Activated T-helper 1 cell treated with Interleukin-2 at 50 U/mL for 16 hours (primary cell): ENCODE measurements at places on chromosomes 7 and 10.
A peak's percentile ranks its signal among the peaks of the same experiment; 100 is the strongest.

GRCh38 chr7:593324-594115, 73.9 kb upstream of the PDGFA start:
- no peak for DNase-seq

- DNase-seq = no peak
These were observed 827.6 kb upstream of the AUTS2 start for GRCh38 chr7:68770649-68771048.

DNA sequence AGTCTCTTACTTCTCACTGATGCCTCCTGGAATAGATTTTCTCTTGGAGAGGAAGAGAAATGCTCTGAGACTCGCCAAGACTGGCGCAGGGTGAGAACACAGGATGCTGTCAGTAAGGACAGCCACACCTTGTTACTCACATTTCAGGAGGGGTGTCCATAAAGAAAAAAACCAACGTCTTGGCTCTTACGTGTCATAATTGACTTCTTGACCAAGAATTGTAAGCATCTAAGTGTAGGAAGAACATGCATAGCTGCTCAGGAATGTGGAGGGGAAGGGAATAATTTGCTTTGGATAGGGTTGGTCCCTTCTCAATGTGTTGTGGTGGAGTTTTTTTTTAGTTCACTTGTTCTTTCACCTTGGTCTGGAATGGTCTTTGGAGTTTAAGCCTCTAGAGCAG, 43.8 kb upstream of the ZNF438 start:
- DNase-seq = no peak

GRCh38 chr10:70137927-70138883, 5.6 kb upstream of the AIFM2 start:
- DNase-seq = no peak

DNA sequence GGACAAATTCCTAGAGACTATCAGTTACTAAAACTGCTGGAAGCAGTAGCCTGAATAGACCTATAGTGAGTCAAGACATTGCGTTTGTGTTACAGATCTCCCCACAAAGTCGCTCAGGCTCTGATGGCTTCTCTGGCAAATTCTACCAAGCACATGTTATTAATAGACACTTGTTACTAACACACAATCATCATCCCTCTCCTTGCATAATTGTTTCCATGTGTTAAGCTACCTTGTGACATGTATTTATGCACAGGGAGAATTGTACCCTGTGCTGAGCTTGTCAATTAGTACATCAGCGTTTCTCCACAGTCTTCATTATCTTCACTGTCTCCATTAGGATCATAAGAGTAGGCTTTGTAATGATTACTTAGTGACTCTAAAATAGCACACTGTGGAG, 31.2 kb downstream of the DYNC2I1 start:
- no peak for DNase-seq

GRCh38 chr10:15118615-15119014, 21.5 kb downstream of the RPP38 start:
- DNase-seq = no peak

GRCh38 chr7:108203537-108203936, 73.4 kb upstream of the LAMB4 start:
- no peak for DNase-seq

DNA sequence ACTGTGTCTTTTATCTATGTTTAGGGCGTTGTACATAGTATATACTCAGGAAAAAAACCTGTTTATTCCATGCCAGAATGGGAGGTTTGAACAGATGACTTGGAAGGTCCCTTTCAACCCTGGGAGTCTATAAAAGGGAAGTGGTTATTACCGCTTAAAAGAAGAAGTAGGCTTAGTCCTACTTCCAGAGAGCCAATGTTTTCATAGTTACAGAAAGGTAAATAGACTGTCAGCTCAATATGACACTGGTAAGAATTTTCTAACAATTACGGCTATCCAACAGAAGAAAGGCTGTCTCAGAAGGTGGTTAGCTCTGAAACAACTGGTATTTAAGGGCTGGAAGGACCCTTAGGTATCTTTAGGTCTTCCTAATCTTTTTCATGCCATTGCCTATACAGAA, 1.1 kb upstream of the TFAM start:
- DNase-seq = no peak

- DNase-seq = no peak
These were observed 119.3 kb downstream of the FAM53B start for GRCh38 chr10:124624895-124625294.

DNA sequence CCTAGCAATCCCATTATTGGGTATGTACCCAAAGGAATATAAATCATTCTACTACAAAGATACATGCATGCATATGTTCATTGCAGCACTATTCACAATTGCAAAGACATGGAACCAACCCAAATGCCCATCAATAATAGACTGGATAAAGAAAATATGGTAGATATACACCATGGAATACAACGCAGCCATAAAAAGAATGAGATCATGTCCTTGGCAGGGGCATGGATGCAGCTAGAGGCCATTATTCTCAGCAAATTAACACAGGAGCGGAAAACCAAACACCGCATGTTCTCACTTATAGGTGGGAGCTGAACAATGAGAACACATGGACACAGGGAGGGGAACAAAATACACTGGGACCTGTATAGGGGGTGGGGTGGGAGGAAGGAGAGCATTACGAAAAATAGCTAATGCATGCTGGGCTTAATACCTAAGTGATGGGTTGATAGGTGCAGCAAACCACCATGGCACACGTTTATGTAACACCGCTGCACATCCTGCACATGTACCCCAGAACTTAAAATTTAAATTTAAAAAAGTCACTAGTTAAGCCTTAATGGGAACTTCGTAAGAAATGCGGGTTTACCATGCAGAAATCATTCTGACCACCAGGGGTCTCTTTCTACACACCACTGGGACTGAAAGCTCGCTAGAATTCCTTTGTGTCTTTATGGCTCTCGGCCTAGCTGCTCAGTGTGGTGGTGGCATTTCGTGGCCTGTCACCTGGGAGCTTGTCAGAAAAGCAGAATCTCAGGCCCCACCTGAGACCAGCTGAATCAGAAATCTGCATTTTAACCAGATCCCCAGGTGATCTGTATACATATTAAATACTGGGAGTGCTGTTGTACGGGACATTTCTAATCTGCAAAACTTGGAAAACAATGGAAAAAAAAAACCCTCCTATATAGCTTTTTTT, 9.5 kb downstream of the ANKRD1 start:
- peak; percentile 4 for DNase-seq

DNA sequence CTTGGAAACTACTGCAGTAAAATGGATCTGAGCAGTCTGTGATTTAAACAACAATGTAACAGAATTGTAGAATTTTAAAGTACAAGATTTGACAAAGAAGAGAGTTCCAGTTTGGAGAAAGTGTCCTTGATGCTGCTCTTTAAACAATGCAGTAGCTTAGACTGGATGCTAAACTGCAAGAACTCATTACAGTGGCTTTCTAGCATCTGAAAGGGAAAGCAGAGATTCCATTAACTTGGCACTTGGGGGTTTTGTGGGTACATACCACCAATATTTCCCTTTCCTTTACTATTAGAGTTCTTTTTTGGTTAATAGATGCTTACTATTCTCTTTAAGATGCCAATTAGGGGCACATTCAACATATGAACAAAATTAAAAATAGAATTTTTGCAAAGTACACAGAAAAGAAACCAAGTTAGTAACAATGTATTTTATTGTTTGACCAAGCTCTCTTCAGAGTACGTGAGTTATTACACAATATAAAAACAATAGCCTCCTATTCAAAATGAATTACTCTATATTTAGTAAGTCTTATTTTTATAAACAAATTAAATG, 11.9 kb downstream of the PSTK start:
- no peak for DNase-seq

DNA sequence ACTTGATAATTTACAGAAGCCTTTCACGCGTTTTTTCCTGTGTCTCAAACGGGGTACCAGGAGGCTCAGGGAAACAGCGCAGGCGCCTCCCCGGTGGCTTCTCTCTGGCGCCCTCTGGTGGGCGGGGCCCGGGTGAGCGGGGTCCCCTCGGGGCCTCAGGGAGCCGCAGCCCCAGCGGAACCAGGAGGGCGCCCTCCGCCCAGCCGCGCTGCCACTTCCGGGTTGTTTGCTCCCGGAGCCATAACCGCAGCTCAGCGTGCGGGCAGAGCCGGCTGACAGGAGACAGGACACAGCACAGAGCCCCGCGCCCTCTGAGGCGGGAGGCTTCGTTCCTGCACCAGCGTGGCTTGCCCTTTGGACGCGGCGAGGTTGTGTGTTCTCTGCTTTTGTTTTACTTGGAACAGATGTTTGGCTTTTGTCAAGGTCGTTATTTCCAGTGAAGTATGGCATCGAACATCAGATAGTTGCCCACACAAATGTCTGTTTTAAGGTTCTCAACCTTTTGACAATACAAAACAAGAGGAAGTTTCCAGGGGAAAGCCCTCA, 6.9 kb upstream of the CYP2E1 start:
- peak; percentile 81 for DNase-seq

DNA sequence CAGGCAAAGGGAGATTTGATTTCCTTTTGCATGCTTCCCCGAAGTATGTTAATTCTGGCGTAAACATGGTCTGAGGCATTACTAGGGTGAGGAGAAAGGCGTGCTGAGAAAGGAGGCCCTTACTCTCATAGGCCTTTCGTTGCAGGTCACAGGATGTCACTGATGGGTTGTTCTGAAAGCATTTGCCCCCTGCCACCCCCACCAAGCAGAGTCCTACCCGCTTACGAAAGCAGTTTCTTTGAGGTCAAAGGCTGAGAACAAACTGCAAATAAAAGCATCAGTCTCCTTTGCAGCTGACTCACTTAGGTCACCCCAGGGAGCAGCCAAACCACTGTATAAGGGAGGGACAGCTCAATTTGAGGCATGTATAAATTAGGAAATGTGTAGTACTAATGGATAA, 57.1 kb downstream of the BPGM start:
- DNase-seq = no peak

DNA sequence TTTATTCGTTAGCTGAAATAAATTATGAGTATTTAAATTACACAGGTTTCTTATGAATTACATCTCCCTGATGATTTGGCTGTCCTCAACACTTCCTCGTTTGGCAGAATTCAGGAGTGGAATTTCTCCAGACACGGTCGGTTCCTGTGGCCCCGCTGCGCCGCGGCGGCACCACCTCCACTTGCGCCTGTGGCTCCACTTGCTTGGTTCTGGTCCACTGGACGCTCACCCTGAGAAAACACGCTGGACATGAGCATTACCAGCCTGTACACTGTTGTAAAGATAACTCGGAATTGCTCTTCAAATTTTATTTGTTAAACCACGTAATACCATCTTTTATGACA, 85.3 kb downstream of the ZNF33B start:
- DNase-seq = no peak

GRCh38 chr7:120460949-120461348, 188.0 kb downstream of the KCND2 start:
- DNase-seq = no peak

DNA sequence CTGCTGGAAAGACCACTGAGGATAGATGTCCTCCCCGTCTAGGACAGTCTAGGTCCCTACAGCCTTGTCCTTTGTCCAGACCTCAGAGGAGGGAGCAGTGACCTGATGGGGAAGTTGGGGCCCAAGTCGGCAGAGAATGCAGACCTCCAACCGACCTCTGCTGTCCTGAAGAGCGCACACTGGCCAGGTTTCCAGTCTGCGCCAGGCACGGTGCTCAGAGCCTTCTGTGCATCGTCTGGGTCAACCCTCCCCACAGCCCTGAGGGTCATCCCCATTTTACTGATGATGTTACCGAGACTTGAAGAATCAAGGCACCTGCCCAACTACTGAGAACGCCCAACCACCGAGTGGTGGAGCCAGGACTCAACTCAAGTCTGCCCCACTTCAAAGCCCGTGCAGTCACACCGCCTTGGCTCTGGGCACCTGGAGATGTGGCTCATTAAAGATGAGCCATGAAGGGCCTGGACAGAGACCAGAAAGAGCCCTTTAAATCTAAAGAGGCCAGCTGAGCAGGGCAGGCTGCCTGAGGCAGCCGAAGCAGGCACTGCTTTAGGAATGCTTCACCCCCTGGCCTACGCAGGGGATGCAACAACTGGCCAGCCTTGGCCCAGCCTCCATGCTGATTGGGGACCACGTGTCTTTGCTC, 4.4 kb downstream of the ITPRIP start:
- no peak for DNase-seq

DNA sequence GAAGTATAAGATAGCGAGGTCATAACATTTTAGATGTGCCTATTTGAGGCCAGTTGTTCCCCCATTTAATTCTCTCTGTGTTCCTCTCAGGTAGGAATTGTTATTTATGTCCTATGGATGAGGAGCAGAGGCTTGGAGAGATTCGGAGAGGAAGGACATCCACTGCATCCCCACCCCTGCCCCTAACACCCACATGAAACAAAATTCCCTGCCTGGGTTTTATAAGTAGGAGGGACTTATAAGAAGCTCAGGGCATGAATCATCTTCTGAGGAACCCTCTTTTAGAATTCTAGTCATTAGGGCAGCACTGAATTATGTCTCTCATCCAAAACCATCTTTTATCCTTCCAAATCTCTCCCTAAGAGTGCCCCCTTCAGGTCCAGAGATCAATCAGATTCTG, 5.0 kb downstream of the CHAT start:
- no peak for DNase-seq

GRCh38 chr7:2886391-2886790, 42.3 kb upstream of the GNA12 start:
- no peak for DNase-seq

DNA sequence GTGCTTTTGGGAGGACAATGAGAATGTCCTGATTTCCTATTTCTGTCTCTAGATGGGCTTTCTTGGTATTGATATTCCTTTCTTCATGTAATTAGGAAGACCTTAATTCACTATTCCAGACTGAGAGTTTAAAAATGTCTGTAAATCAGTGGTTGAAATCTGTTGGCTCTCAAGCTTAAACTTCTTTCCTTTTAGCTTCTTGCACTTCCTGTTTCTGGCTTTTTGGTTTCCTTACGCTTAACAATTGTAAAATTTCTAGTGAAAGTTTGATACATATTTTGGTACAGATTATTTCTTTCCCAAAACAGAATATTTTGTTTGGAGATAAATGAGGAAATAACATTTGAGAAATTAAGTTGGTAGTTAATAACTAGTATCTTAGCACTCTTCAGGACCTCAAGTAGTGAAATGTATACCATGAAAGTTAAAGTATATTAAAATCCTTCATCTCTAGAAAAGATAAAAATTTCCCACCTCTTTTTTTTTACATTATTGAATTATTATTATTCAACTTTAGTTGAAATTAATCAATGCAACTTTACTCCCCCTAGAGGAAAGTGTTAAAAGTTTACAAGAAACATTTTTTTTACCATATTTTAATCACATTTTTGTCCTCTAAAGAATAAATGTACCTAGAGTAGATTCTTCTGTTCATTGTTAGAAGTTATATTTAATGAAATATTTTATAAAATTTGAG, 137.2 kb downstream of the PHTF2 start:
- DNase-seq = no peak

DNA sequence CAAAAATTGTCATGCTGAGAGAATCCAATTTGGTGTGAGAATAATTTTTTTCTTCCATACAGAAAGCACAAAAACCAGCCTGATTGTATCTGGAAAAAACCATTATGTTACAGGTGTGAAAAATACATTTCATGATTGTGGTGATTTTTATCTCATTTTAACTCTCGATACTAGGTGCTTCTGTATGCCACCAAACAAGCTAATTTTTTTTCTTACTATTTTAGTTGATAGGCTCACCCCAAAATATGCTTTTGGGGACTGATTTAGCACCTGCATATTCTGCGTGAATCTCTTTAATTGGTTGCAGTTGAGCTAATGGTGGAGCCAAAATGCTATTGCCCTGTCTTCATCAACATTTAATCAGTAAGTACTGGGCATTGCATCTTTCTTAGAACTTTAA, 1.9 kb downstream of the DMTF1 start:
- no peak for DNase-seq

- no peak for DNase-seq
These were observed 6.9 kb downstream of the C10orf62 start for GRCh38 chr10:97596101-97597082.
